ENCODE measurements at places on chromosomes 2 and 18. TPM values are rescaled to one million over a fixed set of nuclear protein-coding genes. Genes with fewer than 3 reads are reported as not detected.

- no peaks in the 10 kb centered on the region for H3K36me3 ChIP-seq
- no peak overlapping the region for H3K27ac ChIP-seq
- DNase-seq, result no peak
- no peaks in the 10 kb centered on the region for H3K27me3 ChIP-seq
- no peaks in the 10 kb centered on the region for H3K4me1 ChIP-seq
Measured at GRCh38 chr2:70620020-70620419, 66.4 kb upstream of the TGFA start.

GRCh38 chr2:71974846-71975245 is 172.8 kb downstream of the CYP26B1 start:
- no peak for DNase-seq
- H3K4me3 ChIP-seq, result no peak overlapping the region
- H3K27ac ChIP-seq, result no peak overlapping the region
- H3K4me1 ChIP-seq, result no peaks in the 10 kb centered on the region

DNA sequence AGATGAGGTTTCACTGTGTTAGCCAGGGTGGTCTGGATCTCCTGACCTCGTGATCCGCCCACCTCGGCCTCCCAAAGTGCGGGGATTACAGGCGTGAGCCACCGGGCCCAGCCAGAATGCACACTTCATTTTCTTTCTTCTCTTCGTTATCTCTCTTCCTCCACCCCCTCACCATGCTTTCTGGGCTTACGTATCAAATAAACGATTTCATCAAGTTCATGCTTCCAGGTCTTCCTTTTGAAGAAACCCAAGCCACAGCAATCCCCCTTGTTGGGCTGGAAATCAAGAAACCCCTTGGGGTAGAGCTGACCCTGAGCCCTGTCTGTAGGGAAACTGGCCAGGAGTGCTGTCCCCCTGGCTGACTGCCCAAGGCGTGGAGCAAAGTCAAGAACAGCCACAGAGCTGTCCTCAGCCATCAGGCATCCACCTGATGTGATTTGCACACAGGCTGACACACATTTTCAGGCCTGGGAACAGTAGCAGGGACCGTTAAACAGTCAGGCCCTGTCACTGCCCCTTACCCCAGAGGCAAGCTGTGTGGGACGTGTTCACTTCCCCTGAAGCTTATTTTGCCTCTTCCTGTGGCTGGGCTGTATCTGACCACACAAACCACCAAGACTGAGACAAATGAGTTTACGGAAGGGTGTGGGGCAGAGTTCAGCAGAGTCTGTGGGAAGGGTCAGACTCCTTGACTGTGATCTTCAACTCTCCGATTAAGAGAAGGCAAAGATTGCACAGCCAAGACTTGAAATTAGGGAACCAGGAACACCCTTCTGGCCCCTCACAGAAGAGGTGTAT is 15.1 kb upstream of the NMUR1 start:
- H3K27ac ChIP-seq, result peak overlapping the region; percentile 38
- peak; percentile 16 for DNase-seq
- peaks cover 4% of the 10 kb centered on the region for H3K4me1 ChIP-seq
- H3K27me3 ChIP-seq, result no peaks in the 10 kb centered on the region

DNA sequence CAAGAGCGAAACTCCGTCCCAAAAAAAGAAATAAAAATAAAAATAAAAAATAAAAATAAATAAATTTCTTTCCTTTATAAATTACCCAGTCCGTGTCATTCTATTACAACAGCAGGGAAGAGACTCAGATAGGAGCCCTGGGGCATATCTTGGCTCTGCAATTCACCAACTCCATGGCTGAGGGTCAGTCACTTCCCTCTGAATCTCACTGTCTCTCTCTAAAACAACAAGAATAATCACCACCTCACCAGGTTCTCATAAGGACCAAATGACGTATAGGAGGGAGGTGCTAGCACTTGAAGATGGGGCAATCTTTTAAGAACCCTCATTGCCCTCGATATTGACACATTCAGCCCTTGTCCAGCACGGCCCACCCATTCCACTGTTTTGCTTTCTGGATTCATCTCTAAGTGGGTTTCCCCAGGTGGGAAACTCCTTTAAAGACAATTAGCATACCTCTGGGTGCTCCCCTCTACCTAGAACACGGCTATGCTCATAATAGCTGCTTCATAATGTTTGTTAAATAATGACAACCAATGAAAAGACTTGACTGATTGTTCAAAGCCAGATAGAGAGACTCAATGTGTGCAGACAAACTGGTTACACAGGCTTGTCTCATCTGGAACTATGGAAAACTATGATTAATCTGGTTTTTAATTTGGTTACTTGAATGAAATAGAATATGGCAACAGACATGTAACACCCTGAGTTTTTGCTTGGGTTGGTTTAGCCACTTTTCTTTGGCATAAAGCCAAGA is 15.1 kb downstream of the MYCN start:
- H3K27ac ChIP-seq, result no peak overlapping the region
- peaks cover 11% of the 10 kb centered on the region for H3K27me3 ChIP-seq
- no peak overlapping the region for H3K4me3 ChIP-seq
- no peaks in the 10 kb centered on the region for H3K36me3 ChIP-seq
- no peaks in the 10 kb centered on the region for H3K4me1 ChIP-seq
- DNase-seq, result no peak

- H3K36me3 ChIP-seq, result peaks cover 24% of the 10 kb centered on the region
- H3K4me1 ChIP-seq, result no peaks in the 10 kb centered on the region
- no peak overlapping the region for H3K27ac ChIP-seq
- no peaks in the 10 kb centered on the region for H3K27me3 ChIP-seq
- no peak overlapping the region for H3K4me3 ChIP-seq
Measured at GRCh38 chr2:39059366-39059952, 61.4 kb downstream of the SOS1 start.

GRCh38 chr2:11753886-11754699 is 7.7 kb downstream of the LPIN1 start:
- H3K4me1 ChIP-seq, result peaks cover 62% of the 10 kb centered on the region
- H3K27ac ChIP-seq, result peak overlapping the region; percentile 66
- DNase-seq, result no peak
- H3K4me3 ChIP-seq, result no peak overlapping the region
- no peaks in the 10 kb centered on the region for H3K27me3 ChIP-seq

DNA sequence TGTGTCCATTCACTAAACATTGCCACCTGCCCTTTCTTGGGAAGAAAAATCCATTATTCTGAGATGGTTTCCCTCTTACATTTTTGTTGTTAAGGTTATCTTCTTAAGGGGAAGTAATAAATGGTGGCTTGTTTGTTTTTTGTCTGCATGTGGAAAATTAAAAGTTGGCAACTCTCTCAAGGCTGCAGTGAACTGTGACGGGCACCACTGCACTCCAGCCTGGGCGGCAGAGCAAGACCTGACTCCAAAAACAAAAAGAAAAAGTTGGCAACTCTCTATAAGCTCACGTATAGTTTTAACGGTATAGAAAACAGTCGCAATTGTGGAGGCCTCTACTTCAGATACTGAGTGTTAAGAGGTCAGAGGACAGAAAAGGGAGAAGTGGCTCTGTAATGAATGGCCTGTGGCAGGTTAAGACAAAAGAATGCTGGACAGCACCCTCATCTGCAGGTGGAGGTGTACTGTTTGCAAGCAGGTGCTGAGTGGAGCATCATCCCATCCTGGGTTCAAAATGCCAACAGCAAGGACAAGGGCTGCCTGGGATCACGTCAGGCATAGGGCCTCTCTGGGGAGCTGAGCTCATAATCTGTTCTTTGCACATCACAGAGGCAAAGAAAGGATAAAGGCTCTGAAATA is 16.7 kb downstream of the L3MBTL4 start:
- no peaks in the 10 kb centered on the region for H3K4me1 ChIP-seq
- no peak overlapping the region for H3K4me3 ChIP-seq
- no peaks in the 10 kb centered on the region for H3K36me3 ChIP-seq
- H3K27ac ChIP-seq, result no peak overlapping the region

DNA sequence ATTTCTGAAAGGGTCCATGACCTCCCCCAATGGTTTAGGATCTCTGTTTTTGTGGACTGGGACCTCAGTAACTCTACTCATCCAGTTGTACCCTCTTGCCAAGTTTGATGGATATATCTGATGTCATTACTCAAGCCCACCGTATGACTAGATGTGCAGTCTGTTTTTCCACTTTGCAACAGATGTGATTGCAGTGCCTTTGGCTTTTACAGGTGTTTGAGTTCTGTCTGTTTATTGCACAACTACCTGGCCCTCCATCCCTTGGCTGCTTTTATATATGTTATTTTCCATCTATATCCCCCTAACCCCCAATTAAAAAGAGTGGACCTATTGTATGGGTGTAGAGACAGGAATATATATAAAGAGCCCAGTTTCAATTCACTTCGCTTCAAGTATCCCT is 10.8 kb downstream of the NCOA1 start:
- peaks cover 11% of the 10 kb centered on the region for H3K4me1 ChIP-seq
- H3K27ac ChIP-seq, result no peak overlapping the region
- H3K4me3 ChIP-seq, result no peak overlapping the region
- no peaks in the 10 kb centered on the region for H3K27me3 ChIP-seq
- no peaks in the 10 kb centered on the region for H3K36me3 ChIP-seq
- no peak for DNase-seq

GRCh38 chr2:8565399-8566154 is 116.3 kb upstream of the ID2 start:
- H3K27me3 ChIP-seq, result peaks cover 30% of the 10 kb centered on the region
- DNase-seq, result no peak
- H3K27ac ChIP-seq, result no peak overlapping the region
- H3K36me3 ChIP-seq, result no peaks in the 10 kb centered on the region
- H3K4me3 ChIP-seq, result no peak overlapping the region

- no peaks in the 10 kb centered on the region for H3K36me3 ChIP-seq
- H3K27me3 ChIP-seq, result no peaks in the 10 kb centered on the region
- no peak for DNase-seq
- H3K4me3 ChIP-seq, result no peak overlapping the region
- H3K4me1 ChIP-seq, result no peaks in the 10 kb centered on the region
- no peak overlapping the region for H3K27ac ChIP-seq
Measured at GRCh38 chr18:40631319-40631718, 1323.7 kb upstream of the PIK3C3 start.

CTLA4 gene
- total RNA-seq, result 0.11 TPM

TUBA4A gene
- 52.4 TPM for total RNA-seq

SKOR2 gene
- not detected for total RNA-seq

EPB41L3 gene
- 0.44 TPM for total RNA-seq

CFC1 gene
- total RNA-seq, result not detected

COPS7B gene
- total RNA-seq, result 38.0 TPM

PDE11A gene
- total RNA-seq, result 5.7 TPM

CDH7 gene
- total RNA-seq, result not detected

Measured in K562 (cell line).